ENCODE measurements at places on chromosomes 5 and 9. TPM values are rescaled to one million over a fixed set of nuclear protein-coding genes. Genes with fewer than 3 reads are reported as not detected.

DNA sequence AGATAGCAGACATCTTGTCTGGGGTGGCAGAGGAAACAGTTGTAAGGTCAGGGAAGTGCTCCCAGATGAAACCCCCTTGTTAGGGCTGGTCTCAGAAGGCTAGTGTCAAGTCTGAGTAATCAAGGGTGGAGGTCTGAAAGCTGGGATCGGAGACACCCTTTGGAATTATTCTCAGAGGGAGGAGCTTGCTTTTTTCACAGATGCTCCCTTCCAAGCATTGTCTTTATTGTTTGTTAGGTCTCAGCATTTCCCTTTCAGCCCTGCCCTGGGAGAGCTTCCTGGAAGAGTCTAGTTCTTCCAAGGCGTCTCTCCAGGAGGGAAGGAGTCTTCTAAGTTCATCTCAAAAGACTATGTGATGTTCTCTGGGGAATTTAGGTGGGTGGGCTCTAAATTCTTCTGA is 3.2 kb downstream of the TEK start:
- DNase-seq = no peak

The TMEM161B gene
- total RNA-seq = 31.7 TPM

- DNase-seq = no peak
Measured at GRCh38 chr5:8521991-8522390, 653.0 kb downstream of the MTRR start.

DNA sequence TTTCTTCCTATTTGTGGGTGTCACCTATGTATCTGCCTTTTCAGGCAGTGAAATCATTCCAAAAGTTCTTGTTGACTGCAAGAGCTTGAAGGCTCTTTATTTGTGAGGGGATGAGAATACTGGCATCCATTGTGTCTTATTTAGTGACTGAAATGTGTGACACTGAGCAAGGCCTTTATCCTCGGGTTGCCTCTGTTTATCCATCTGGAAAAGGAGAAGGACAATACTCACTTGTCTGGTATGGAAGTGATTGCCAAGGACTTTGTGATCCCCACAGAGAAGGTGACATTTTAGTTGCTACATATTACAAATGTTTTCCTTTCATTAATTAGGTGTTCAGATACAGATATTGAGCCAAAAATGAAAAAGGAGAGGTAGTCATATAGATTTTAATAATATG is 80.2 kb downstream of the ARRDC3 start:
- DNase-seq = no peak

Data from Daoy (cell line).